ENCODE measurements at places on chromosomes 12 and 14.

- no peak for DNase-seq
Observed at GRCh38 chr12:115835445-115835844, 442.0 kb downstream of the MED13L start.

- no peak for DNase-seq
Observed at GRCh38 chr14:74518221-74518620, 24.7 kb downstream of the ISCA2 start.

GRCh38 chr12:122837306-122838265 is 2.3 kb downstream of the HIP1R start:
- no peak for DNase-seq

GRCh38 chr12:1881936-1882335 is 36.5 kb downstream of the CACNA2D4 start:
- no peak for DNase-seq

DNA sequence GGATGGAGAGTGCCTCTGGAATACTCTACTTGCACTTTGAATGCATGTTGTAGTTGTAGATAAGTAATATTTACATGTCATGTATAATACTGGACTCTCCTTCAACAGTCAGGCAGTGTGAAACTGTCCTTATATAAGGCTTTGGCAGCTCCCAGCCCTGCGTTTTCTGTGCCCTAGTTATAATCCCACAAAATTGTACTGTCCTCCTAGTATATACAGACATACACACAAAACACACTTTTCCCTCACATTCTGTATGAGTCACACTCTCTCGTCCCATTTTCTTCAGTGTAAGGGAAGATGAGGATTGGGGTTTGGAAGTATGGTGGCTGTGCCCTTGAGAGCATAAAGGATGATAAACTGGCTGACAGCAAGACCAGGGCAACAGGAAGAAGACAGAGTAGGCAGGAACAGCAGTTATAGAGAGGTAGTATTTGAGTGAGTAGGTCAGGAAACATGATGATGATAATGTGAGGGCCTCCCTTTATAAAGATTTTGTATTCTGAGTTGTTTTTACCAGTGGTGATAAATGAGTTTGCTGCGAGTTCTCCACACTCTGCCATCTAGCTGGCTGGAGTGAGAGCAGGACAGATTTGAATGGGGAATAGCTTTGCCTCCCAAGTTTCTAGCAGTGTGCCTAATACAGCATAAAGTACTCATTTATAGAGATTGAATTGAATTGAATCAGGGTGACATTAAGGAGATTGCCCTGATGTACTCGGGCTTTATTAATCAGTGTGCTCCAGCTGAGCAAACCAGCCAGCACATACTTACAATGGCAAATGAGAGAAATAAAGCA is 5.0 kb downstream of the CREBL2 start:
- no peak for DNase-seq

DNA sequence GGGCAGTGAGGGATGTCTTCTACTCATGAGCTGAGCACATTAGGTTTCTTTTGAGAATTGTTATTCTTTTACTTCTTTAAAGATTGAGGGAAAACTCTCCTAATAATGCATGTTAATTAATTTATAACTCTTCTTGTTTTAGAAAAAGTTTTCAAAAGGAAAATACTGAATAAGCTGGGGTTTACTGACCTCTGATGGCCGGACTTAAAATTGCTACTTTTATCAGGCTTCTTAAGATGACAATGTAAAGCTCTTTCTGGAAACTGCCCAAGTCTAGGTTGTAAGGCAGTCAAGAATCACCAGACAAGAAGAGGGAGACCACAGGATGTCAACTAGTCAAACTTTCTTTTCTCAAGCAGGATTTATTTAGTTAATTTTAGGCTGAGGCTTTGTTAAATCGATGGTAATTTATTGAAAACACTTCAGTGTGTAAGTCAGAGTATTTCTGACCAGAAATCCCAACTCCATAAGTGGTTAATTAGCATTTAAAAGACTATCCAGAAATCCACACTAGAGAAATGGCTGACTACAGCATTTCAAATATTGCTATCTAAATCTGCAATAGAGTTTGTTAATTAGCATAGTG is 82.1 kb downstream of the AVPR1A start:
- no peak for DNase-seq

GRCh38 chr14:90608281-90608680 is 207.9 kb downstream of the TTC7B start:
- DNase-seq, result no peak

All from activated naive CD8-positive, alpha-beta T cell treated with anti-CD3 and anti-CD28 coated beads for 36 hours (primary cell).